T-helper 22 cell (primary cell): ENCODE measurements at places on chromosomes 2 and 18.

DNA sequence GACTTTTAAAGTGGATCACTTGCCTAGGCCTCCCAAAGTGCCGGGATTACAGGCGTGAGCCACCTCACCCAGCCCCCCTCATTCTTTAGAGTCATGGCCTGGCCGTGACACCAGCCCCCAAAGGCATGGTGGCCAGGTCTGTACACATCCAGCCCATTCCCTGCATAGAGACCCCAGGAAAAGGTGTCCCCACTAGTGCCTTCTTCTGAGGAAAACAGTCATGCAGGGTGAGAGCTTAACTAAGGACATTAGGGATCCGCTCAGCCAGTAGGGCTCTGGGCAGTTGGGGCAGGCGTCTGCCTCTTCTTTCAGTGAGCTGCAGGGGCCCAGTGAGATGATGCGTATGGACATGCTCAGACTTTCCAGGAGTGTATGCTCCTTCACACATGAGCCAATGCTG is 5.7 kb upstream of the AMER3 start:
- DNase-seq = no peak

GRCh38 chr2:197266477-197266876 is 44.1 kb downstream of the ANKRD44 start:
- DNase-seq = no peak

- DNase-seq = no peak
These were observed 146.4 kb upstream of the MAP2 start for GRCh38 chr2:209277444-209277843.

DNA sequence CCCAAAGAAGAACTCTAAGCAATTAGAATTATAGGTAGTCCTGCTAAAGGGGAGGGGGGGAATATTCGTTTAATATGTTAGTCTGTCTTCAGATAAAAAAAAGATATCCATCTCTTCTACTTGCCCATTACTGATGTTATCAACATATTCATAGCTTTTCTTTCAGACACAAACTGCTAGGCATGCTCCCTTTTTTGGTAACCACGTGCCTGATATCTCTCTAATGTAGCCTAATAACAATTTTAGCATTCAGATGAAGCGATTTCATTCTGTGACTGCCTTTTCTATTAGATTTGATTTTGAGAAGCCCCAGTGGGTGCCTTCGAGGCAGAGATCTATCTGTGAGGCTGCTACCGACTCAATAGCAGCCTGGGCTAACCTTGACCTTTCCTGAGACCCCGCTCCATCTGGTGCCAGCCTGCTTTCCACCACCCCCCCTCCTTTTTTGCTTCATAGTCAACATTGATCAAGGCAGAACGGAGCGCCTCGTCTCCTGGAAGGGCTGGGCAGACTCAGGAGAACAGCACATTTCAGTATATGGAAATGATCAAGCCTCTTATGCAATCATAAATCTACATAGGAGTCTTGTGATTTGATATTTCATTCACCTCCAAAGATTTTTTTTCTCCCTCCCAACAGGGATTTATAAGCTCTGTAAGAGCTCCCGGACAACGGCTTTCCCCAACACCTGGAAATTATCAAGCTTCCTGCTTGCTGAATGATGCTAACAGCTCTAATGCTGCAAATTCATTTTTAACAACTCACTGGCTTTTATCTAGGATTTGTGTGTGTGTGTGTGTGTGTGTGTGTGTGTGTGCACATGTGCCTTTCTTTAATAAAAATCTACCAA is 14.7 kb upstream of the BCL11A start:
- DNase-seq = no peak

DNA sequence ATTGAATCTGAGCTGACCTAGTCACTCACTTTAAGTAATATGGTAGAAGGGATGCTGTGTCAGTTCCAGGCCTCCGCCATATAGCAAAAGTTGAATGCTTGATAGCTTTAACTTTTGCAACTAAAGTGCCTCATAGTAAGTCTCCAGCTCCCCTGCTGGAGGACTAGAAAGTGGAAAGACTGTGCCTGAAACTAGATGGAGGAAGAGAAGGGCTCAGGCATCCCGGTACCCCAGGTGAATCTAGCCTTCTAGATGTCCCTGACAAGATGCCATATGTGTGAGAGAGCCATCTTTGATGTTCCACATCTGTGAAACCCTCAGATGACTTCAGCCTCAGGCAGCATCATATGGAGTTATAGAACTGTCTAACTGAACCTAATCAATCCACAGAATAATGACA is 21.0 kb downstream of the OTX1 start:
- no peak for DNase-seq
